Caco-2 (cell line): ENCODE measurements at places on chromosomes 7 and 10.

- no peak for DNase-seq
These were observed 62.3 kb downstream of the CREB5 start for GRCh38 chr7:28474640-28475039.

DNA sequence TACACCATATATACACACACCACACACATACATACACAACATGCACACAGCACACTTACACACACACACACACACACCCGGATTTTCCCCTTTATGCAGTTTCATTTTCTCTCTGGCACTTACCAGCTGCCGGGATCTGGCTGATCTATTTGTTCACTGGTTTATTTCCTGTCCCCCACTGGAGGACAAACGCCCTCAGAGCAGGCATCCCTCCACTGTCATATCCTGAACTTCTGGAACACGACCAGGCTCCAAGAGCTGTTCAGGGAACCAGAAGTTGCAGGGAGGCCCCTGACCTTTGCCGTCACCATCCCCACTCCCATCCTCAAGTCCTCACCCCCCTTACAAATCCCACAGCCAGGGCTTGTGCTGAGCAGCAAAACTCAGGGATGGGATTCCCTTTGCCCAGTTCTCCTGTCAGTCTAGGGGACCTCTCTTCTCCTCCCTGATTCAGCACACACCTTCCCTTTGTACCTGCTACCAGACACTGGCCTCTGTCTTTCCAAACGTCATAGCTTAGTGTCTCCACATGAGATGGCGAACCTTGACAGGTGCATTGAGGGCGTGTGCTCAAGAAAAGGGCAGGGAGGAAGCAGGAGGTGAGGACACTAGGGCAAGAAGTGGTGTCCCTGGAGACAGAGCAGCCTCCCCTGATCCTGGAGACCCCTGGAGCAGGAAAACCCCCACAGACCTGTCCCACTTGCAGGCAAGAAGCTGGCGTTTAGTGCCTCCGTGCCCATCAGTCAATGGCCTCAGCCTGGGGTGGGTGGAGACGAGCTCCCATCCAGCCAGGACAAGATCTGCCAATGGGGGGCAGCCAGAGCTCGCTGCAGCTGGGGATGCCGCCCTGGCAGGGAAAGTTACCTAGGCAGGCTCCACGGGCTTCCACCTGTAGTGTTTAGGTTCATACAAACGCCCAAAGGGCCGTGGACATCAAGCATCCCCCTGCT lies 12.7 kb upstream of the DOCK1 start:
- DNase-seq: no peak

DNA sequence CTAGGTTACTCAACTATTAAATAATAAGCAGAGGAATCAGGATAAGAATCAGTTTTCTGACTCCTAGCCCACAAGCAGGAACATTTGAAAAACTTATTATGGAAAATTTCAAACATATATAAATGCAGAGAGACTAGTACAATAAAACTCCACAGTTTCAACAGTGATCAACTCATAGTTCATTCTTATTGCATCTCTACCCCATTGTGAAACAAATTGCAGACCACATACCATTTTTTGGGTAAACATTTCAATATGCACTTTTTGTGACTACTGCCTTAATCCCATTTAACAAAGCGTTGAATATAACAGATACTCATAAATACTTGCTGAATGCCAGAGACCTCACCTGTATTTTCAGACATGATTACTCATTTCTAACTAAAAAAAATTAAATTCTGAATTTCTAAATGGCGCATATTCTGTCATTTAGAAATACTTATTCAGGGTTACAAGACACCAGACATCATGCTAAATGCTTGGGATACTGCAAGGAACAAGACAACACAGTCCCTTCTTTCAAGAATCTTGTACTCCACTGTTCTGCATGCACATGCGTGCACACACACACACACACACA lies 11.4 kb downstream of the CDK6 start:
- DNase-seq: no peak

GRCh38 chr7:108572480-108572879 lies 2.8 kb downstream of the DNAJB9 start:
- DNase-seq: no peak

DNA sequence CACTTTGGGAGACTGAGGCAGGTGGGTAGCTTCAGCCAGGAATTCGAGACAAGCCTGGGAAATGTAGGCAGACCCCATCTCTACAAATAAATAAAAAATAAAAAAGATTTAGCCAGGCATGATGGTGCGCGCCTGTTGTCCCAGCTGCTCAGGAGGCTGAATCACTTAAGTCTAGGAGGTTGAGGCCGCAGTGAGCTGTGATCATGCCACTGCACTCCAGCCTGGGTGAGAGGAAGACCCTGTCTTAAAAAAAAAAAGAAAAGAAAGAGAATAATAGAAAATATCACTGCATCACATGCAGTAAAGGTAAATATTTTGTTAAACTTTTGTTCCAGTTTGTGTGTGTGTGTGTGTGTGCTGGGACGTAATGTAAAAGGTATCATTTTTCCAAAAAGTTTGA lies 3.0 kb downstream of the STRIP2 start:
- no peak for DNase-seq

DNA sequence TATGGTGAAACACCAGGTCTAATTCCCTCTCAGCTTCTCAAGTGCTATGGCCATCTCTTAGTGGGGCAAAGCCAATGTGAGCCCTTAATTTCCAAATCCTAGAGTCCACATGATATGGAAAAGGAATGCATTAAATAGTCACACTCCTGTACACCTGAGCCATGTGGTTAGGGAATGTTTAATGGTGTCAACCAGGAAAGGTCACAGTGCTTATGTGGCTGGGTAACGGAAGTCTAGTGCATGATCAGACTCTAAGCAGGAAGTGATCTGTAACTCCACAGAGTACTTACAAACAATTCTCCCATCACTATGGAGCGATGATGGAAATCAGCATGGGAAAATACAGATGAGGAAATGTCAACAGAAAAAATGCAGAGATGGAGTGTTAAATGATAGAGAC lies 148.8 kb downstream of the MAGI2 start:
- no peak for DNase-seq

GRCh38 chr10:101783736-101784118 lies 481 bp upstream of the NPM3 start:
- peak; percentile 19 for DNase-seq

DNA sequence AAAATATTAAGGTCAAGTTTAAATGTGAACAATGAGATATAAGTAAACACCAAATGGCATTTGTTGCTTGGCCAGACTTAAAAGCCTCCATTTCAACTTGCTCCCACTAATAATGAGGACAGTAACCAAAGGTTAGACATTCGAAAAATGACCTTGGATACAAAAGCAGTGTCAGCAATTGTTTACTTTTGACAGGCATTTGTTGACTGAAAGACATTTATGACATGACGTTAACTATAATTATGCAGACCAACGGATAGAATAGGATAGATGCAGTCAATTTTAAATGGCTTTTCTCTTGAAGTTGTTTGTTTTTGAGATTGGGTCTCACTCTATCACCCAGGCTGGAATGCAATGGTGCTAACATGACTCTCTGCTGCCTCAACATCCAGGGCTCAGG lies 6.3 kb upstream of the WNT16 start:
- no peak for DNase-seq

DNA sequence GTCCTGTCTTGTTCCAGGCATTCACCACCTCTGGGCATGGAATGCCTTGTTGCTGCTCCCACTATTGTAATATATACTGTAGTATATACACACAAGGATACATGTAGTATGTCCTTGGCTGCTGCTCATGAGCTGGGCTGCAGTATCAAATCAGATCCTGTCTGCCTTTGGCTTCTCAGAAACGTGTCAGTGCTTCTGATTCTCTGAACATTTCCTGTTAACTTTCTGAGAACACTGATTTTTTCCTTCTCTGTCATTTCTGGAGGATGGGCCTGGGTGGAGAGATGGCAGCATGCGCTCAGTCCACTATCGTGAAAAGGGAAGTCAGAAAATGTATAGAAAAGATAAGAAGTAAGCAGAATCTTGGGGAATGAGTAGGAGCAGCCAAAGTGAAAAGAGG lies 12.2 kb downstream of the SFTPA2 start:
- no peak for DNase-seq

GRCh38 chr7:112414855-112415490 lies 35.3 kb upstream of the IFRD1 start:
- peak; percentile 37 for DNase-seq

DNA sequence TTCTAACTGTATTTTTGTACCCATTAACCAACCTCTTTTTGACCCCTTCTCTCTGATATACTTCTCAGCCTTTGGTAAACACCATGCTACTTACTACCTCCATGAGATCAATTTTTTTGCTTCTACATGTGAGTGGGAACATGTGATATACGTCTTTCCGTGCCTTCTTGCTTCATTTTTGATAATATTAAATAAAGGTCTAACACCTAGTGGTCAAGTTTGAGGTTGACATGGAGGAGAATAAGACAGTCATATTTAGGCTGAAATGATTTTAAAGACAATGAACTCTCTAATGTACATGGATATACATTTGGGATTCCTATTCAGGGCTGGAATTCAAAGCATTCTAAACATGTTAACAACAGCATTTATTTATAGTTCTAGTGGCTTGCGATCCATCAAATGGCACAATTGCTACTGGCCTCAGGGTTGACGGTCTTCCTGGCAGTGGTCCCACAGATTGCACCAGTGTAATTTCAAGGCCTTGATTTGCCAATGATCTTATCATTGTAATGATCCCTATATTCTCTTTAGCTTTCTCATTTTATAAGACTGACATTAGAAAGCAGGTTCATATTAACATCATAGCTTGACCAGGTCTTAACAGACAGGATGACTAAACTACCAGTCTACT lies 315.9 kb upstream of the ETV1 start:
- no peak for DNase-seq

- DNase-seq: no peak
These were observed 250.5 kb downstream of the RAB11FIP2 start for GRCh38 chr10:117796130-117796745.
